ENCODE measurements at places on chromosomes 4 and X.

DNA sequence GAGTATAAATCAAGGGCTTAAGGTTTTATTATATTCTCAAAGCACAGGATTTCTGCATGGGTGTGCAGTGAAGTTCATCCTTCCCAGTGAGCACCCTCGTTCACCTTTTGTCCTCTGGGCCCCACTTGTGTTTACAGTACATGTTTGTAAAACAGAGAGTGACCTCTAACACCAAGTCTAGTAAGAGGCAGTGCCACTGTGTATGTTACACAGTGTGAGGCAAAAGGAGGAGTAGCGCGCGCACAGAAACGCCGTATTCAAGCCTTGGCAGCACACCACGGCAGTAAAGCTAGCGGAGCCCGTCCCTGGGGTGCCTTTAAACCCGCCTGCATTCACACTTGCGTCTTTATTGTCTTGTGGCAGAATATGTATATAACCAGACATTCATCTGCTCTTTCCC lies 51.9 kb downstream of the CCNI start:
- DNase-seq: no peak

DNA sequence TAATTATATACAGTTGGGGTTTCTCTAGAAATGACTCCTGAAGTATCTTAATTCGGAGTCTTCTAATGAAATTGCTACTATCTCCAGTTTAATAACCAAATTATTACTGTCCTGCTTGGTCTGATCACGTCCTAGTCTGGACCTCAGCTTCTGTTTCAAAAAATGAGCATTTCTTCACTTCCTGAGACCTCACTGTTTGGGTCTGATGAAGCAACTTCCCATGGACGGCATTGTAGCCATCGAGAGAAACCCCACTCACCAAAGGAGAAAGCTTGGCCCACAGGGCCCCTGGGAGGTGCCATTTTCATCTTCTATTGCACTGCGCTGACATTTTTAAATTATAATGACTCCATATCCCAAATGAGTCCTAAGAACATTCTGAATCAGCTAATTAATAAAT lies 178.0 kb downstream of the MGST2 start:
- no peak for DNase-seq

- no peak for DNase-seq
These were observed 81.2 kb downstream of the APOOL start for GRCh38 chrX:85084770-85085393.

DNA sequence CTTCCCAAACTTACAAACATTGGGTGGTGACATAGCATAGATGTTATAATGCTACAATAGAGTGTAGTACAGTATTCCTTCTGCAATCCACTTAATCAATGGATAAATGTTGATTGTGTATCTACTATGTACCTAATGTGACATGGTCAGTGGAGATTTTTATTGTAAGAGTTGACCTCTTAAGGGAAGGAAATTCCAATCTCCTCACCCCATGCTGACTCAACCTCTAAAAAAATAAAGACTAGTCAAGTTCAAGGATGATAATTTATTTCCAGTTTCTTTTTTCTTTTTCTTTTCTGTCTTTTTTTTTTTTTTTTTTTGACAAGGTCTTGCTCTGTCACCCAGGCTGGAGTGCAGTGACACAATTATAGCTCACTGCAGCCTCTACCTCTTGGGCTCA lies 206.5 kb upstream of the STS start:
- no peak for DNase-seq

DNA sequence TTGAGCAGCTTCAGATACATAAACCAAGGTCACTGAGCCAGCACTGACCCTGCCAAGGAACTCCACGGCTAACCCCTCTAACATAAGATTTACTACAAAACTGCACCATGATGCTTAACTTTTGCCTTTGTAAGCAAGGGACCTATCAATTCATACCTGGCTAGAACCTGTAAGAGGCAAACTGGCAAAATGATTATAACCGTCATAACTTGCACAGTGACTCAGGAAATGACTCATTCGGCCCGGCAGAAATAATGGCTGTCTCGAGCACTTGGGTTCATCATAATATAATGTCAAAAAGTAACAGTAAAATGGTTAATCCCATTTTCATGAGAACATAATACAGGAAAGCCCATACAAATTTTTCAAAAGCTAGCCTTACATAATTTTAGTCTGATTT lies 17.2 kb downstream of the RASGEF1B start:
- DNase-seq: no peak

DNA sequence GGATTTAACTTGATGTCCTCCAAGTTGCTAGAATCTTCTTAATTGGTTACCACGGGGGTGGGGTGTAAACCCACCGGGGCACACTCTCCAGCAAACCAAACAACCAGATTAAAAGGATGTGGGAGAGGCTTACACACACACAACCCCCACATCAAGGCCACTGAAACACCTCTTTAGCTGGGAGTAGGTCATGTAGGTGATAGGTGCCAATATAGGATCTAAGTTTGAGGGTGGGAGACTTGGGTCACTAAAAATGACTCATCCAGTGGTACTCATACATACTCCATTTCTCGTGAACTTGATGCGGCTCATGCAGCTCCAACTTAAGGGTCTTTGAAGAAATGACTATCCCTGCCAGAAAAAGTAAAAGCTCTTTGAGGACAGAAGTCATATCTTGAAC lies 20.5 kb upstream of the CD40LG start:
- no peak for DNase-seq

DNA sequence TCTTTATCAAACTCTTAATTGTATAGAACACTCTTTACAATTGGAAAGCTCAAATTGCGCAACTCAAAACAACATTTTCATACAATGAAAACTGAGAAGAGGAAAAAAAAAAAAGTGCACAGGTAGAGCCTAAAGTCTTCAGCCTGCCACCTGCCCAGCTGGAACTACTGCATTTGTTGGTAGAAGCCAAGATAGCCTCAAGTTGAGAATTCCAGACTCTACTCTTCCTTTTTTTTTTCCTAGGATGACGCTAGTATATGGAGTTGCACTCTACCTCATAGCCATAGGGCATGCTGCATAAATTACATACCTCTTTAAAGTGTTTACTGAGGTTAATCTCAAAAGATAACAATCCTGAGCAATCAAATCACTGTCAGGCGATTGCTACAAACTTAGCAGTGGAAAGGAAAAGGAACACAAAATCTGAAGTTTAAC lies 13.6 kb downstream of the ABCG2 start:
- DNase-seq: no peak

- no peak for DNase-seq
These were observed 408.6 kb downstream of the PPP3CA start for GRCh38 chr4:100938698-100939097.

All from stimulated activated CD8-positive, alpha-beta memory T cell treated with anti-CD3 and anti-CD28 coated beads, Interleukin-4, amount 100 ng/mL, for 24 hours (primary cell).